ENCODE measurements at places on chromosomes 1 and 21.

- DNase-seq: no peak
Measured at GRCh38 chr21:37686991-37687810, 229.1 kb downstream of the KCNJ6 start.

- no peak for DNase-seq
Measured at GRCh38 chr1:168605443-168605842, 29.0 kb downstream of the XCL1 start.

DNA sequence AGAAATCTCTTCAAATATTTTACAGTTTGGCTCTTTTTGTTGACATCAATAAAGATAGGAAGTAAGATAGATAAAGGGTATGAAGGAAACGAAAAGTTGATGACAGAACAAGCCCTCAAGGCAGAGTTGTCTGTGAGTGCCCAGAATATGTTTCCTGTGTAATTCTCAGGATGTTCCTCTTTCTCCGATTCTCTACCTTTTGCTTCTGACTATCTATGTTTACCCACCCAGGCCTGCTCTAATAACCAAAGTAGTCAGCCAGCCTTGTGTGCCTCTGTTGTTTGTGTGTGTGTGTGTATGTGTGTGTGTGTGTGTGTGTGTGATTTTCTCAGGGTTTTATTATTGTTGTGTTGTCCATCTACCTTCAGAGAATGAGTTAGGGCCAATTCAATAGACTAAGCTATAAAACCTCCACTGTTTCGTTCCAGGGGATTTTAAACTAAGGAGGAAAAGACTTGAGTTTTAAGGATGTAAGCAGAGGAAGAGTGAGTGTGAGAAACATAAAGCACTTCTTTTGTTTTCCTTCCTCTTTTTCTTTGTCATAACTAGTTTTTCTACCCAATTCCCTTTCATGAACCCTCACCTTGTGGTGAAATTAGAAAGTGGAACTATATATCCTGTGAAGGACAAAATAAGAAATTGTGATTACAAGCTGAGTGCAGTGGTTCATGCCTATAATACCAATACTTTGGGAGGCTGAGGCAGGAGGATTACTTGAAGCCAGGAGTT lies 627.4 kb upstream of the NR5A2 start:
- DNase-seq: no peak

- no peak for DNase-seq
Measured at GRCh38 chr1:236869911-236870310, 74.8 kb downstream of the MTR start.

DNA sequence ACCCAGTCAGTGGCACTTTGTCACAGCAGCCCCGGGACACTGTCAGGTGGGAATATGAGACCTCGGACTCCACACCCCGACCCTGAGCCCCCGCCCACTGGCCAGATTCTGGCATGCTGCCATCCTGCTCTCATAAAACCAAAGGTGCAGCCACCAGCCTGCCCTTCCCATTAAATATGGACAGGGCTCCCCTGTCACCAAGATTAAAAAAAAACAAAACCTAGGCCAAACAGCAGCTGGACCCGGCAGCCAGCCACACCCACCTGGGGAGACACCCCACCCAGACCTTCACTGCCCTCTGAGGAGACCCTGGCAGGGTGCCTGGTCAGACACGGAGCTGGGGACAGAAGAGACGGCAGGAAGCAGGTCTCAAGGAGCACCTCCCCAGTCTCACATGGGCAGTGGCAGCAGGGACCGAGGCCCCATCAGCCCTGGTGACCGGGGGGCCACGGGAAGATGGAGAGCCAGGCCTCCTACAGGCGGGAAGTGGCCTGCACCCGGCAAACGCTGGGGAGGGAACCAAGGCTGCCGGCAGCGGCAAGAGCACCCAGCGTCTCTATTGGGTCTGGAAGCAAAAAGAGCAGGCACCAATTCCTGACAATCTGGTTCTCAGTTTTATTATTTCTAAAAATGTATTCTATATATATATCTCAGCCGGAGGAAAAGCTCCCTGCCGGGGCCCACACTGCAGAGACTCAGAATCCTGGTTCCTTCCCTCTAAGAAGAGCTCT lies 61.9 kb downstream of the ACOT7 start:
- no peak for DNase-seq

DNA sequence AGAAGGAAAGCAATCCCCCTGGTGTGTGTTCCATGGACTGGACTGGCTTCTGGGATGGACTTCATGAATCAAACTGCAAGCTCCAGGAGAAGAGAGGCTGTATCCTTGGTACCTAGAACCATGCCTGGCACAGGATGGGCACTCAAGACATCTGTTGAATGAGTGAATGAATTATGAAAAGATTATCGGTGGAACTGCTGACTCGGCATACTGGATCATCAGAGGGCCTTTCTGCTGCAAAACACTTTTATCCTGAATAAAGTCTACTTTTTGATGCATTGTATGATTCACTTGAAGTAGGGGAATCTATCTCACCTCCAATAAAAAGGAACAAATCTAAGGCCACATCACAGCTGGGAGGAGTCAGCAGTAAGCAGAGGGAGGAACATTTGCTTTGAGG lies 42.9 kb downstream of the DDX20 start:
- DNase-seq: no peak

GRCh38 chr1:204462229-204462561 lies 32.4 kb downstream of the PIK3C2B start:
- no peak for DNase-seq

- DNase-seq: no peak
Measured at GRCh38 chr1:197343663-197344273, 75.7 kb downstream of the CRB1 start.

GRCh38 chr21:46023555-46023954 lies 42.0 kb downstream of the COL6A1 start:
- no peak for DNase-seq

- DNase-seq: peak; percentile 15
Measured at GRCh38 chr1:24935615-24936484, 5.8 kb upstream of the RUNX3 start.

DNA sequence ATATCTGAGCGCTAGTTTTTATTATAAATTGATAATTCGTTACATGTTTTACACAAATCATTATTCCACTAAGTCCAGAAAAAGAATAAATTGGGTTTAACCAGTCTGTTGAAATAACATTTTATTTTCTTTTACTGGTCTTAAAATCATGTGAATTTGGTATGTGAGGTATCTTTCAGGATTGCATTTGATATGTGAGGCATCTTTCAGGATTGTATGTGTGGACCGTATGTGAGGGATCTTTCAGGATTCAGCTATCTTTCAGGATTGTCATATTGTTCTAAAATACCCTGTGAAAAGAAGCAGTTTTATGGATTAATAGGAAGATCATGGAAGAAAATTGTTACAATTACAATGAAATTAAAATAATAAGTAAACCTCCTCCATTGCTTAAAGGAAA lies 42.9 kb downstream of the USP25 start:
- DNase-seq: no peak

DNA sequence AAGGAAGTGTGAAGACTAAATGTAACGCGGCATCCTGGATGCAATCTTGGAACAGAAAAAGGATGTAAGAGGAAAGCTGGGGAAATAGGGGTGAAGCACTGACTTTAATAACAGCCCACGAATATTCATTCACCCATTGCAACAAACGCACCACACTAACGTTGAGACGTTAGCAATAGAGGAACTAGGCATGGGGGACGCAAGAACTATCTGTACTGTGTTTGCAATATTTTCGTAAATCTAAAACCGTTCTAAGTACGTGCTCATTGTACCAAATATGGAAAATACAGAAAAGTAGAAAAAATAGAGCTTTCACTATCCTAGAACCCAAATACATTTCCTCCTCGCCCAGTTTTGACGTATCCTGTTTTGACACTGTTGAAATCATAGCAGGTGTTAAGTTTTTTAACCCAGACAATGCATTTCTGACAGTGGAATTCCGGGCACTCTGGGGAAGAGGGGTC lies 3.9 kb downstream of the LAPTM5 start:
- no peak for DNase-seq

DNA sequence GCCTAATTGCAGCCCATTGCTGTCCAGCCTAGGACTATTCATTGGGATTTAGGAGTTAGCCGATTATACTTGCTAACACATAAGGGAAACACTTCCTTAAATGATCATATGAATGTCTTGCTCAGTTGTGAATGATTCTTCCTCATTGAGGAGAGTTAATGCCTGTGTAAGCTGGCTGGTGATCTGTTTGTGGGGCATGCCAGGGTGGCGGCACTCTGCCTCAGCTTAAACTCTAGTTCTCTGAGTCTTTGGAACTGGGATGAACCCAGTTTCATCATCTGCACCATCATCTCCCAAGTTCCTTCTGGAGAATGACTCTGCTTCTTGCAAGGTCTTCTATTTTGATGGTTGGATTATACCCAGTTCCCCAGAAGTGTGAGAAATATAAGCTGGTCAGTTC lies 23.9 kb upstream of the SLAMF6 start:
- no peak for DNase-seq

DNA sequence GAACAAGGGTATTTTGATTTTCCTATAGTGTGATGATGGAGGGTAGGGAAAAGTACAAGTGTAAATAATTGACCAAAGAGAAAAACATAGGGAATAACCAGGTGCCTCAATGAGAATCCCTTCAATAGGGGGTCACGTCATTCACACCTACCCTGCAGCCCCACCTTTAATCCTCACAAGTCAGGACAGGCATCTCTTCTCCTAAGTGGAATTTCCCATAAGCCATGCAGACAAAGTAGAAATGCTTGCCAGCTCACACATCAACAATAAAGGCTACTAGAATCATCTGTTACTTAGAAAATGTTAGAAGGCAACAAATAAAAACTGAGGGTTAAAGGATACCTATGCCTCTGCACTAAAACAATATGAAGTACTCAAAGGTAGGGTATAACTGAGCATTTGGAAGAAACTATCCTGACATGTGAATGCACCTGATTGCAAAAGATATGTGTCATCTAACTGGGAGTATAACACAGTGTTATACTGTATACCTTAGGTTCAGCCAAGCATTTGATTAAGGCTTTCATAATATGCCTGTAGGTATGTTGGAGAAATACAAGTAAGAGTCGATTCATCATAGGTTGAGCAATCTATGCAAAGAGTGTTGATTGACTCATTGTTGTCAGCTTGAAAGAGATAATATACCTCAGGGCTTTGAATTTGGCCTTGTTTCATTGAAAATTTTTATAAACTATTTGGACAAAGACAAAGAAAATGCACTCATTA lies 32.4 kb upstream of the ATP1A1 start:
- DNase-seq: no peak

DNA sequence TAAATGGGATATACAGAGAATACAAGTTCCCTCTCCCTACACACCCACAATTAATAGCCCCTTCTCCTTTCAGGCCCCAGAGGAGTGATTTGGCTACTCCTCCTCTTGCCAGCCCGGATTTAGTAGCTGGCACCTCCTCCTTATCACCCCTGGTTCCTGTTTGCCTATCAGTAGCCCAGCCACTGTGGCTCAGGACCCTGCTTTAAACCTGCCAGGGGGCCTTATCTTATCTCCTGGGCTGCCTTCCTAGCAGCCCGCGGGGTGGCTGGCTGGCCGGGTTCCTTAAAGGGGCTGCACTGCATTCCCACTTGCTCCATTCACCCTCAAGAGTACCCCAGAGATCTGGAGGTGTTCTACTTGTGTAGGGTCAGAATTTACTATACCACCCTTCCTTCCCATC lies 70.4 kb downstream of the PLEKHA6 start:
- DNase-seq: no peak

DNA sequence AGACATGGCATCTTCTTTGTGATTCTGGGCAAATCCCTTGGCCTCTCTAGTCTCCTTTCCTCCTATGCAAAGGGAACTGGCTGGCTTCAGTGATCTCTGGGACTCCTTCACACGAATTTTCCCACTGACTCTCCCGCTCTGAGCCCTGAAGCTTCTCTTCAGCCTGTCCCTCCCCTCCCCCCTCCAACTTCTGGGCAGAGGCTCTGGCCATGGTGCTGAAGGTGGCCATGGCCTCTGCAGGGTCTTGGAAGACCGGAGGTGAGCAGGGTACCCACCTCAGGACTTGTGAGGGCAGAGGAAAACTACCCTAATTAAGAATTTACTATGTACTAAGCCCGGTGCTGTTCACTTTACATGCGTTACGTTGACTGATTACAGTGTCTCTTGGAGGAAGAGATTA lies 29.4 kb upstream of the POU3F1 start:
- no peak for DNase-seq

DNA sequence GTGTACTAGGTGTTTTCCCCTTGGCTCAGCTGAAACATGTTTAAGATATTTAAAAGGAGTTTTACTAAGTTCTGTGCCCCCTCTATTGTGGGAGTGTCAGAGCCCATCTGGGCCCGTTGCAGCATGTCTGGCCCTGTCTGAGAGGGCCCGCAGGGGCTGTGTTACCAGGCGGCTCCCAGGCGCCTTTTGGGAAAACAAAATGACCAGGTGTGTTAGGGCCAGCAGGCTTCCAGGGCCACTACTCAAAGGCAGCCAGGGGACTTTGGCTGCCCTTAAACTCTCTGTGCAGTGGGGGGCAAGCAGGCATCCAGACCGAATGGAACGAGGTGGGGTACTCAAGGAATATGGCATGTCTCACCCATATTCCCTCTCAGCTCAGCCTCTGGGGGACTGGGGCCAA lies 111.7 kb downstream of the KCNN3 start:
- DNase-seq: no peak

DNA sequence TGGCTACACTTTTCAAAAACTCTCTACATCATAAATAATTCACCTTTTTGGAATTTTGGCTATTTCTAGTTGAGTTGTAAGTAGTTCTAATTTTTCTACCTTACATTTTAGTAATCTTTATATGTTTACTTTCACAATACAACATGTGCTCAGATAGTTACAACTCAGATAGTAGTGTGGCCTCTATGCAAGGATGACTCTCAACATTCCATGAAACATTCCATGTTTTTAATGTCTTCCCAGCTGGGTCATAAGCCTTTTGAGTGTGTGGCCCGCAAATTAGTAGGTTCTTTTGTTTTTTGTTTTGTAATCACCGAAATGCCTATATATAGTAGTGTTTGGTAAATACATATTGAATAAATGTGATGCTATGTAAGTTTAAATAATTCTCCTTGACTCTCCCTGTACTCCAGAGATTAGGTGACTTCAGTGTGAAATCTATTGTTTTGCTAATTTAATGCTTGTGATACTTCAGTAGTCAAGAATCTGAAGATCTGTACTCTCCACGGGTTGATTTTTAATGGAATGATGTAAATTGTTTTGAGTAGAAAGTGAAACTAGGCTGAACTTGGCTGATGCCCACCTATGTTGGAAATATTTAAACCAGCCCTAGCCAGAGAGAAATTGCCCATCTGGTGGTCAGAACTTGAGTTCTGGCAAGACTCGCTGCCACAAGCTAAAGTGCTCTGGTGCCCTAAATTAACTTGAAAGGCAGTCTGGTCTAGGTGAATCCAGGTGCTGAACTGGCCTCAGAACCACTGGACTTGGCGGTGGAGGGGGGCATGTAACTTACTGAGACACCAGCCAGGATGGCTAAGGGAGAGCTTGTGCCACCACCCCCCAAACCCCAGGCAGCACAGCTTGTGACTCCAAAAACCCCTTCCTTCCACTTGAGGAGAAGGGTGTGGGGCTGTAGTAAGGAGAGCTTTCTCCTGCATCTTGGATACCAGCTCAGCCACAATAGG lies 165.6 kb downstream of the USP25 start:
- no peak for DNase-seq

All from DMS79 treated with DMSO at 0.1 percent for 48 hours (cell line).